ENCODE measurements at places on chromosomes 3 and 15. TPM values are rescaled to one million over a fixed set of nuclear protein-coding genes. Genes with fewer than 3 reads are reported as not detected.
A peak's percentile ranks its signal among the peaks of the same experiment; 100 is the strongest.

The SLCO3A1 gene
- total RNA-seq = 11.8 TPM

The KLHL6 gene
- total RNA-seq = 3.6 TPM

The GOLGA8G gene
- not detected for total RNA-seq

DNA sequence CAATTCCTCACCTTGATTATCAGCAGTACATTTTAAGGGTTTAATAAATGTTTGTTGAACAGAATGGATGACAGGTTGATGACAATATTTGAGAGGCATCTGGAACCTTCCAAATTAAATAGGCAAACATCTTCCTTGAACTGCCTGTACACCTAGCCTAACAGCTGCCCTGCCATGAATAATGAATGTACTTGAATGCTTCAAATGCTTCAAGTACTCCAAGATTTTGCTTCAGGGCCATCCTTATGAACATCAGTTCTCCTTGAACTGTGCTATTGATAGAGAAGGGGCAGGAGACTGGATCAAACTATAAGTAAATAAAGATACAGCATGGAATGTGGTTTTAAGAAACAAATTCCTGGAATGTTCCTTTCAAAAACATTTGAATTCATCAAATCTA, 136.8 kb downstream of the CHST2 start:
- DNase-seq = no peak

- DNase-seq = no peak
Measured at GRCh38 chr15:75171408-75171807, 30.3 kb upstream of the C15orf39 start.

- DNase-seq = peak; percentile 43
Measured at GRCh38 chr15:51758645-51759044, 7.2 kb downstream of the TMOD2 start.

DNA sequence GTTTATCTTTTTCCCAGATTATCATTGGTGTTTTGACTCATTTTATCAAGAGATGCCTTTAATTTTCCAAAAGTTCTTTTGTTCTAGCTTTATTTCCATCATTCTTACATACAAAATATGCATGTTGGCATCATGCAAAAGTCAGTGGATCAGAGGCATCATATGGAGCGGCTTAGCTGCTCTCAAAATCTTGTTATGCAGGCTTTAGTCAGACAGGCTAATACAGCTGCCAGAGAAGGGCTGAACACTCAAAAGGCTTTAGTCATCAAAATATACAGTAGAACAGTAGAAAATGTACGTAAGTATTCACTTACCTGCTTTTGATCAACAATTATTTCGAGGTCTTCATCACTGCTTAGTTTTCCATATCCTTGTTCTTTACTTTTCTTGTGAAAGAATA, 65.5 kb downstream of the PEX5L start:
- no peak for DNase-seq

DNA sequence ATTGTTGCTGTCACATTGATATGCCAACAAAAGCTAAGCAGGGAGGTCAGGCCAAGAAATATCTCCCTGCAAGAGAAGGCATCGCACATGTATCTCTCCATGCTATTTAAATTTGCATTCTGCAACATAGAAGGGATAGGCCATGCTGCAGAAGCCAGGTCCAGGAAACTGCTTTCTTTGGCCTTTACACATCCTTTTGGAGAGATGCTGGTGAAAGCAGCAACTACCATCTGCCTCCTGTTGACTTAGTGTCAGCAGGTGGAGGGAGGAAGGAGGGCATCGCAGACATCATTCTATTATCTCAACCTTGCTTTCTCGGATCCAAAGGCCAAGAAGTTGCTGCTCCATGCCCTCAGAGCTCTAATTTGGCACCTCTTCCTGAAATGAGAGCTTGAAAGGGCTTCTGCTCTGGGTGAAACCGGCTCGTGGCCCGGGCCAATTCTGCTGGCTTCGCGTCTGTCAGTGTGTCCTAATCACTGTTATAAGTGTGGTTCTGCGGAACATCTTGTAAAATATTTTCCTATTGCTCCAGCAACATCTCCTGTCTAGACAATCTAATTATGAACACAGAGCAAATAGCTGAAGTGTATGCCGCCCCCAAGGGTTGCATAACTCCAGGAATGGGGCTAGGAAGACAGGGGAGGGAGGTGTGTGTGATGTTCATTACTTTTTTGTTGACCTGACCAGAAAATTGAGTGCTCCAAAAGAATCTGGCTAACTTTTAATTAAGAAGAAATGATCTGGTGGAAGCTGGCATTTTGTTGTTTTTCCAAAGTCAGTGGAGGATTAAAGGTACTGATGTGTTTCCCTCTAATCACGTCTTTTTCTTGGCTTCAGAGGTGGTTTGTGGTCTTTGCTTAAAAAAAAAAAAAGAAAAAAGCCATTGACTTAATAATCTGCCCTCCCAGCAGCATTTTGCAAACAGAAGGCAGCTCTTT, 89.1 kb downstream of the TPRG1 start:
- DNase-seq = no peak

DNA sequence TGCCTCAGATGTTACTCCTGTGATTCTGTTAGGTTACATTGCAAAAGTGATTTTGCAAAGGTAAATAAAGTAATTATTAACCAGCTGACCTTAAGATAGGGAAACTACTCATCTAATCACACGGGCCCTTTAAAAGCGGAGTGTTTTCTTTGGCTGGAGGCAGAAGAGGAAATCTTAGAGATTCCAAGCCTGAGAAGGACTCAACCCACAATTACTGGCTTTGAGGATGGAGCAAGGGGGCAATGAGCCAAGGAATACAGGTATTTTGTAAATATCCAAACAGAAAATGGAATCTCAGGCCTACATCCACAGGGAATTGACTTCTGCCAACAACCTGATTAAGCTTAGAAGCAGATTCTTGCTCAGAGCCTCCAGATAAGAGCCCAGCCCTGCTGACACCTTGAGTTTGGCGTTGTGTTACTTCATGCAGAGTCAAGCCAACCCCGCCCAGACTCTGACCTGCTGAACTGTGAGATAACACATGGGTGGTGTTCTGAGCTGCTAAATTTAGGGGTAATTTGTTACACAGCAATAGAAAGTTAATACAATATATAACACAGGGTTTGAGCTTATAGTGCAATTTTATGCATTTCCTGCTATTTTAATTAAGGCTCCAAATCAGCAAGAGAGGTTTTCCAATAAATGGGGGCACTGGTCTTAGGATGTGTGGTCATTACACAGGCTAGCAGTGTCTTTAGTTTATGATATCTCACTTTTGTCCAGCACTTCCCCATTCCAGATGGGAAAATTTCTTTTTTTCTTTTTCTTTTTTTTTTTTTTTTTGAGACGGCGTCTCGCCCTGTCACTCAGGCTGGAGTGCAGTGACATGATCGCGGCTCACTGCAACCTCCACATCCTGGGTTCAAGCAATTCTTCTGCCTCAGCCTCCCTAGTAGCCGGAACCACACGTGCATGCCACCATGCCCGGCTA, 19.5 kb downstream of the NFKBIZ start:
- DNase-seq = no peak
